ENCODE measurements at places on chromosomes 5 and 9. TPM values are rescaled to one million over a fixed set of nuclear protein-coding genes. Genes with fewer than 3 reads are reported as not detected.
A peak's percentile ranks its signal among the peaks of the same experiment; 100 is the strongest.

PCDHB7 gene
- not detected for polyA plus RNA-seq

GMCL2 gene
- polyA plus RNA-seq = not detected

BARX1 gene
- polyA plus RNA-seq = not detected

C9 gene
- not detected for polyA plus RNA-seq

GRIN1 gene
- not detected for polyA plus RNA-seq

SLC6A7 gene
- polyA plus RNA-seq = not detected

GRCh38 chr5:143952809-143953208, 140.8 kb downstream of the HMHB1 start:
- DNase-seq = no peak
- no peak overlapping the region for H3K27ac ChIP-seq
- H3K36me3 ChIP-seq = no peaks in the 10 kb centered on the region
- H3K27me3 ChIP-seq = peaks cover 7% of the 10 kb centered on the region

- H3K27ac ChIP-seq = no peak overlapping the region
- no peak overlapping the region for H3K4me3 ChIP-seq
- H3K36me3 ChIP-seq = no peaks in the 10 kb centered on the region
- peaks cover 2% of the 10 kb centered on the region for H3K27me3 ChIP-seq
Observed at GRCh38 chr9:38386319-38386895, 6.1 kb upstream of the ALDH1B1 start.

DNA sequence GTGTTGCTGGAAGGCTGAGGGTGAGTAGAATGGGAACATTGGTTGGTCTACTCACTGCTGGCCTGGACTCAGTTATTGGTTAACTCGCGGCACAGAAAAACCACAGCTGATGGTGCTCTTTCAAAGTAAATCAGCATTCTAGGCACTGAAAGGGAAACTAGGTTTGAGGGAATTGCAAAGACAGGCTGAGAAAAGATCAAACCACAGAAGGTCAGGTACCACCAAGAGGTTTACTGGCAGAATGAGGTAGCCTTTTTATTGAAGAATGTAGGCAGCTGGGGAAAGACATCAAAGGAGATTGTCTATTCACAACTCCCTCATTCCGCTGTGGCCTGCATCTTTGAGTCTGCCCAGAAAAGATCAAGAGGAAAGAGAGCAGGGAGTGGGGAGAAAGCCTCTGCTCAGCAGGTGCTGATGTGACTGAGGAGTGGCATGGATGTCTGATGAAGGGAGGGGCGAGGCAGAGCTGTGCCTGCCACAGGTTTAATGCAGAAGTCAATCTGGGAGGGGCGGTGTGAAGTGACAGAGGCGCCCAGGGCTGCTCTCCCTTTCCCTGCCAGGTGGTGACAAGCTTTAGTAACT, 255.5 kb downstream of the MAN2A1 start:
- no peak overlapping the region for H3K27ac ChIP-seq
- no peak for DNase-seq
- no peaks in the 10 kb centered on the region for H3K36me3 ChIP-seq
- H3K4me1 ChIP-seq = no peaks in the 10 kb centered on the region
- peaks cover 8% of the 10 kb centered on the region for H3K27me3 ChIP-seq

- H3K36me3 ChIP-seq = no peaks in the 10 kb centered on the region
- no peaks in the 10 kb centered on the region for H3K27me3 ChIP-seq
- no peak overlapping the region for H3K4me3 ChIP-seq
Observed at GRCh38 chr9:36543916-36544315, 28.8 kb upstream of the MELK start.

DNA sequence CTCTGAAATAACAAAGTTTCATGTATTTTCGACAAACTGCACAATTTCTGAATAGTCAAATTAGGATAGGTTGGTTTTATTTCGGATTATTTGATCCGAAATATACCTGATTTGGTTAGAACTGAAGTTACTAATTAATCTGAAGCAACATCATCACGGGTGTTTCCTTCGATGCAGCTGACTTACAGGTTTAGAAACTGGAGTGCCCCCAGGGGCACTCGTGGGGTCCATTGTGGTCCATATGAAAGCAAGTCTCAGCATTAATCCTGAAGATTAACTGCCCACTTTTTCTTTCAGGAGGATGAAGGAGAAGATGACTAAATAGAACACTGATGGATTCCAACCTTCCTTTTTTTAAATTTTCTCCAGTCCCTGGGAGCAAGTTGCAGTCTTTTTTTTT, 5.3 kb downstream of the SET start:
- no peak overlapping the region for H3K4me3 ChIP-seq
- no peak for DNase-seq
- peaks cover 21% of the 10 kb centered on the region for H3K36me3 ChIP-seq
- no peak overlapping the region for H3K27ac ChIP-seq
- H3K27me3 ChIP-seq = peaks cover 10% of the 10 kb centered on the region

DNA sequence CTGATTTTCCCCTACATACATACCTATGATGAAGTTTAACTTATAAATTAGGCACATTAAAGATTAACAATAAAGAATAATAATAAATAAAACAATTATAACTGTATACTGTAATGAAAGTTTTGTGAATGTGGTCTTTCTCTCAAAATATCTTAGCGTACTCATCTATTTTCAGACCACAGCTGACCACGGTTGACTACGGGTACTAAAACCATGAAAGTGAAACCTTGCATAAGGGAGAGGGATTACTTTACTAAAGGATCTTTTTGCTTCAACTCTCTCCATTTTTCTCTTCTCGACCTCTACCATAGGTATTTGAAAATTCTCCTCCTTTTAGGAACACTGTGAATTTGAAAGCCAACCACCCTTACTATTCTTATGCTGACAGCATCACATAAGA, 475.5 kb downstream of the CETN3 start:
- H3K27ac ChIP-seq = no peak overlapping the region
- peaks cover 2% of the 10 kb centered on the region for H3K27me3 ChIP-seq
- no peak for DNase-seq
- H3K36me3 ChIP-seq = no peaks in the 10 kb centered on the region
- H3K4me1 ChIP-seq = no peaks in the 10 kb centered on the region

DNA sequence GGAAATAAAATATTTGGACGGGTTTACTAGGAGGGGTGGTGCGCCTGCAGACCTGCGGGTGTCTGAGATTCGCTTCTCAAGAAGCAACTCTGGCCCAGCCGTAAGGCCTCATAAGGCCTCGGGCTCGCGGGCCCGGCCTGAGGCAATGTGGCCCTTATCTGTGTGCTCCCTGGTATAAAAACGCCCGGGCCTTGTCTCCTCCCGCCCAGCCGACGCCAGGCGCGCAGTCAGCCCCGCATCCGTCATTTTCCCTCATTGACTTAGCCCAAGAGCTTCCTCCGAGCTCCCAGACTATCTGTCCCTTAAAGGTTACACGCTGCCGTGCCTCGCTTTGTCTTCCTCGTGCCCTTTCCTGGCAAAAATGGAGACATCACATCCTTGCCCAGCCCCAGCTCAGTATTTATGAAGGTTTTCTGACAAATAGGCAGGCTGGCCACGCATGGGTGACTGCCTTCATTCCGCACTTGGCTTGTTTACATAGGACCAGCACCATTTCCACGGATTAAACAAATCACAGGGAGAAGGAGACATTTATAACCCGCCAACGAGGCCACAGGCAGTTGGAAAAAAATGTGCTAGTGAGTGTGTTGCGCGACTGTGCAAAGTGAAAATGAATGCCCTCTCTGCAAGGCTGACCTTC, 74.5 kb upstream of the TBCA start:
- peaks cover 3% of the 10 kb centered on the region for H3K27me3 ChIP-seq
- no peak for DNase-seq
- H3K36me3 ChIP-seq = no peaks in the 10 kb centered on the region
- no peak overlapping the region for H3K27ac ChIP-seq
- H3K4me3 ChIP-seq = peak overlapping the region; percentile 68

GRCh38 chr5:68261169-68261568, 45.6 kb downstream of the PIK3R1 start:
- peak overlapping the region; percentile 88 for H3K27ac ChIP-seq
- H3K4me3 ChIP-seq = no peak overlapping the region
- H3K36me3 ChIP-seq = no peaks in the 10 kb centered on the region
- peaks cover 80% of the 10 kb centered on the region for H3K4me1 ChIP-seq

GRCh38 chr5:80867233-80867632, 92.9 kb upstream of the RASGRF2 start:
- no peaks in the 10 kb centered on the region for H3K4me1 ChIP-seq
- no peak overlapping the region for H3K27ac ChIP-seq
- no peak overlapping the region for H3K4me3 ChIP-seq
- H3K27me3 ChIP-seq = peaks cover 3% of the 10 kb centered on the region

DNA sequence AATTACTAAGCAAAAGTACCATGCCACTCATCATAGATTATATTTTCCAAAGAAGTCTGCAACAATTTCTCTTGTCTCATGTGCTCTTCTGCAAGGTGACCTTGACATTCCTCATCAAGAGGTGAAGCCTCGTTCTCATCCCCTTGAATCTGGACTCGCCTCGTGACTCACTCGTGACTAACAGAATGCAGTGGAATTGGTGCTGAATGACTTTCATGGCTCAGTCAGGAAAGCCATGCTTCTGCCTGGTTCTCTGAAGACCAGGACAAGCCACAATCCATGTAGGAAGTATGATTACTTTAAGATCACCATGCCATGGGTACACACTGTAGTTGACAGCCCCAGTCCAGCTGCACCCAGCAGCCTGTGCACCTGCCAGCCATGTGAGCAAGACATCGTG, 335.8 kb downstream of the GADD45G start:
- H3K36me3 ChIP-seq = no peaks in the 10 kb centered on the region
- no peaks in the 10 kb centered on the region for H3K4me1 ChIP-seq
- H3K27me3 ChIP-seq = peaks cover 11% of the 10 kb centered on the region
- no peak for DNase-seq
- H3K4me3 ChIP-seq = no peak overlapping the region

DNA sequence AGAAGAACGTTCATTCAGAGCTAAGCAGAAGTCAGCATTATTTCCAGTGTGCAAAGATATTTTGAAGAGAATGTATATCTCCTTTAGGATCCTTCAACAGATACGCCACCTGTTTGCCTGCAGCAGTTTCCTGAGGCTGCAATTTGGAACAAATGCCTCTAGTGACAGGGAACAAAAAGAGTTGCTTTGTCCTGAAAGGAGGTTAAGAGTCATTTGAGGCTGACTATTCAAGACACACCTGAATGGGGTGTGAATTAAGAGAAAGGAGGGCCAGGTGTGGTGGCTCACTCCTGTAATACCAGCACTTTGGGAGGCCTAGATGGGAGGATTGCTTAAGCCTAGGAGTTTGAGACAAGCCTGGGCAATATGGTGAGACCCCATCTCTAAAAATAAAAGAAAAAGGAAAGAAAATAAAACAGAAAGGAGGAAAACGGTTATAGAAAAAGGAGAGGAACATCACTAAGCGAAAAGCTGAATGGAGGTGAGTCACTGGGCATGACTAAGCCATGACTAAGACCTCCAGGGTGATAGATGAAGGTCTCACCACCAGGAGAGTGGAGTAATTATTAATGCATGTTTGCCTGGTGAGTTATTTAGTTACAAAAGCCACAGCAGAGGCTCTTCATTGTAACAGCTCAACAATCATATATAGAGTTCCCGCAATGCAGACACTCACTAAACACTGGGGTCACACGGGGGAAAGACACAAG, 255.2 kb upstream of the TNC start:
- no peak overlapping the region for H3K27ac ChIP-seq

Measured in immature natural killer cell (primary cell).